Pancreas (tissue), 10 donors: ENCODE measurements at places on chromosomes 6 and 20. TPM values are rescaled to one million over a fixed set of nuclear protein-coding genes. Genes with fewer than 3 reads are reported as not detected.
A peak's percentile ranks its signal among the peaks of the same experiment; 100 is the strongest.

Gene WFDC6
- total RNA-seq = not detected

Gene ENPP4
- total RNA-seq = 10.0 TPM

Gene MACROD2
- total RNA-seq = 2.9 TPM

Gene PET117
- 6.1 TPM for total RNA-seq

Gene ZSCAN23
- total RNA-seq = 1.1 TPM

Gene PRKN
- total RNA-seq = 3.1 TPM

Gene SLC35D3
- 0.19 TPM for total RNA-seq

Gene GSTA2
- 114 TPM for total RNA-seq

Gene DNMT3B
- total RNA-seq = 3.2 TPM

DNA sequence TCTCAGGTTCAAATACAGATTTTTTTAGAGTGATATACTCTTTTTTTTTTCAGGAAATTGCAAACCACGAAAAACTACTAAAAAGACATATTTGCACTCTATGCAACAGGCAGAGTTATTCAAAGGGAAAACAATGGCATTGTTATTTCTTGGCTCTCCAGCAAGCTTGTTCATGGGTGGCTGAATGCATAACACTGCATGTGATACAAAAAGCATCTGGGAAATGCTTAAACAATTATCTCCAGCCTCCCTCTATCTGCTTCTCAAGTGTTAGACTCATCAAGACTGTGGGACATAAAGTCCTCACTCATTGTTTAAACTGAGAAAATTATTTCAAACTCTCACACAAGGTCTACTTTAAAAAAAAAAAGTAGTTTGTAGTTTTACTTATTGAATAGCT is 7.3 kb upstream of the COL12A1 start:
- no peak for DNase-seq

- no peak for DNase-seq
These were observed 22.1 kb downstream of the BACH2 start for GRCh38 chr6:90274451-90275030.

- DNase-seq = no peak
These were observed 2.8 kb downstream of the VARS1 start for GRCh38 chr6:31792761-31793171.

DNA sequence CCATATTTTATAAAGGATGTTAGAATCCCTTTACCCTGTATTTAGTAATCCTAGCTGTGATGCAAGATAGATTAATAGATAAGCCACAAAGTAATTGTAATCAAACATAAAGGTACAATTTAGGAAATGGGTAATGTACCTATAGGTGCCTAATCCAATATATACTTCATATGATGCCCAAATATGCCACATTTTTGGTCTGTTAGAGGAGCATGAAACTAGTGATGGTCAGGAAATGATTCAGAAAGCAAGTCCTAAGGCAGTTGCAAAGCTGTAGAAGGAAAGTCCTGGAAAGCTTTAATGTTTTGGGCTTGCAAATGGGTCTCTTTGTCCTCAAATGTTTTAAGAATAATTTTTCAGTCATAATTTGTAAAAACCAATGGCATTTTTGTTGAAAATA is 76.6 kb upstream of the PTPRK start:
- no peak for DNase-seq

- no peak for DNase-seq
These were observed 216.1 kb downstream of the LRFN2 start for GRCh38 chr6:40371095-40371494.

GRCh38 chr6:131443014-131443413 is 130.0 kb upstream of the ARG1 start:
- no peak for DNase-seq

- DNase-seq = no peak
These were observed 8.2 kb downstream of the DIDO1 start for GRCh38 chr20:62918147-62918546.

DNA sequence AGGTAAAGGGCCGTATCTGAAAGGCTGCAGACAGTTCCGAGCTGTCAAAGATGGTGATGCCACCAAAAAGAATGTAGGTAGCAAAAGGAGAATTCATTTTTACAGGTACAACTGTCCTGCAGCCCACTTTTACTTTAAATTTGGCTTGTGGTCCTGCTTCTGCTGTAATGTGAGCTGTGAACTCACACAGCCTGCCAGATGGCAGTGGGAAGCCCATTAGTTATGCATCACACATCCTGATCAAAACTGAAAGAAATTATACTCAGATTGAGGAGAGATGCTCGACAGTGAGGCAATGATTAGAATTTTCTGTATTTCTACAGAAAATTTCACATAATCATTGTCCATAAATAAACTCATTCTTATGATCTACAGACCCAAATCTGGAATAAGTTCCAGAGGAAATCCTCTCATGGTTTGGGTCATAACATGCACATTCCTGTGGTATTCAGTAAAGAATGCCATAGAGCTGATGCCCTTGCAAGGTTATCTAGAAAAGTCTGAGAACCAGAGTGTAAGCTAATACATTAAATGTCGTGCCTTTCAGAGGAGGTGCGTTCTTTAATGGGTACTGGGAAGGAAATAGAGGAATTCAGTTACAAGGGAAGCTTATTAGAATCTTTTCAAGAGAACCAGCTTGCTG is 23.9 kb upstream of the E2F3 start:
- no peak for DNase-seq

DNA sequence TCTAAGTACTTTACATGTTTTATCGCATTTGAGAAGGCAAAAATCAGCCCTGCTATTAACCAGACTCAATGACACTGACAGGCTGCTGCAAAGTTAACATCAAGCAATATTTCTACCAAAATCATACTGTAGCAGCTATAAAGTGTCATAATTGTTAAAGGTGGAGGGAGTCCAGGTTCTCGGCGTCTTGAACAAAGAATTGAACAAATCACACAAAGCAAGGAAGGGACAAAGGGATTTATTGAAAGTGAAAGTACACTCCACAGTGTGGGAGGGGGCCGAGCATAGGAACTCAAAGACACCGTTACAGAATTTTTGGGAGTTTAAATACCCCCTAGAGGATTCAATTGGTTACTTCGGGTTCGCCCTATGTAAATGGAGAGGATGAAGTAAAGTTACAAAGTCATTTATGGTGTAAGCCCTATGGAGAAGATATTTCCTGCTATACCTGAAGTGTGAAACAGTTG is 12.9 kb upstream of the ZNF391 start:
- no peak for DNase-seq

DNA sequence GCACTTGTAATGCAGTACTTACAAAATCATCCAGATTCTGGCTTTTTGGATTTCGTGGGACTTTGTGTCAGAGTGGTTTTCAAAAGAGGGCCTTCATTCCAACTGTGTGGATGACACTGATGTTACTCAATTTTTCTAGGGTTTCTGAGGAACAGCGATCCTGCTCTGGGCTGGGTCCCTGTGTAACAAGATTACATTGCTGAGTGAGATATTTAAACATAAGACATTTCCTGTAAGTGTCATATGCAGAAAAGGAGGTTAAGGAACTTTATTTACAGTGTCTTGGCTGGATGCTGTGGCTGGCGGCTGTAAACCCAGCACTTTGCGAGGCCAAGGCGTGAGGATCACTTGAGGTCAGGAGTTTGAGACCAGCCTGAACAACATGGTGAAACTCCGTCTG is 6.7 kb downstream of the ZFAND3 start:
- no peak for DNase-seq

- peak; percentile 46 for DNase-seq
These were observed 46.2 kb upstream of the ZNF184 start for GRCh38 chr6:27518881-27519795.

GRCh38 chr6:89972025-89972381 is 77.7 kb downstream of the GJA10 start:
- no peak for DNase-seq

GRCh38 chr6:127300411-127300810 is 33.7 kb downstream of the RNF146 start:
- no peak for DNase-seq

GRCh38 chr6:5486214-5486613 is 224.9 kb downstream of the FARS2 start:
- DNase-seq = no peak

DNA sequence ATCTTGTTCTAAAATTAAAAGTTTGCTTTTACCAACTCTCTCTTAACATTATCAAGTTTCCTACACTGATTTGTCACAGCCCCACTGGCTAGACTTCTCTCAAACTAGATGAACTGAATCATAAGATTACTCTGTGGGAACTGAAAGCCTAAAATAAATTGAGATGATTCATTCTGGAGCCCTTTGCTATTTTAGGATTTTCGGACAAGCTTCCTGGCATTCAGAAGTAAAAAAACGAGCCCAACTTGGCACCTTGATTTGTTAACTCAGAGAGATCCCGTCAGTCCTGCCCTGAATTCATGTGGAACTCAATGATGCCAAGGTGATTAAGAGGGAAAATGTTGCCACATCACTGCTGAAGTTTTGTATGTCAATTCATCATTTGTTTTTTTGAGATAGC is 122.0 kb upstream of the NRSN1 start:
- no peak for DNase-seq

GRCh38 chr20:57653546-57653900 is 33.3 kb upstream of the ZBP1 start:
- no peak for DNase-seq

DNA sequence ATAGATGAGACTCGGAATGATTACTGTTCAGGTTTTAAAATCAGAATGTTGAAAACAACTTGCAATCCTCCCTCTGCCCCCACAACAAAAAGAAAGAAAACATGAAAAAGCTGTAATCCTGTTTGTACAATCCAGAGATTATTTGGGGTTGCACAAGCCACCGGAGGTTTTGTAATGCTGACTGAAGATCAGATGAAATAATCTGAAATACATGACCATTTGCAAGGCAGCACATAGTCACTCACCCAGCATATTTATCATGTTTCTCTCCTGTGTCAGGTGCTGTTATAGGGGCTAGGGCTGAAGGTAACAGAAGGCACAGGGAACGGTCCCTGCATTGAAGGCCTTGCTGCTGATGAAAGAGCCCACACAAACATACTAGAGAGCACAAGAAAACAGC is 85.3 kb downstream of the SIM1 start:
- DNase-seq = no peak

- DNase-seq = peak; percentile 41
These were observed 225.1 kb downstream of the ERMARD start for GRCh38 chr6:169976301-169977081.

DNA sequence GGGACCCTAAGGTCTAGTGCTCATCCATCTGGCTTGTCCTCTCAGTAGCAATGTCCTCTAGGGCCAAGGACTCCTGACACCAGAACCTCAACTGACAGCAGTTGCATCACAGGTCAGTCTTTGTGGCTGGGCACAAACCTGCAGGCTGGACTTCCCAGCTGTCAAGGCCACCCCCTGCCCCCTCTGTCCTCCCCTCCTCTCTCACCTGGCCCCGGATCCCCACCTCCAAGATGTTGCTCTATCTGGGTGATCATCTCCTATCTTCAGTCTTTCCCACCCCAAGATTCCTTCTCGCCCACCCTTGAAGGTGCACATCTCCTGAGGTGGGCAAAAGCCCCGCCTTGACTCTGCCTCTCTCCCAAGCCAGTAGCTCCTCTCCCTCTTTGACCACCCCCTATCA is 131.8 kb upstream of the SRSF6 start:
- DNase-seq = no peak

DNA sequence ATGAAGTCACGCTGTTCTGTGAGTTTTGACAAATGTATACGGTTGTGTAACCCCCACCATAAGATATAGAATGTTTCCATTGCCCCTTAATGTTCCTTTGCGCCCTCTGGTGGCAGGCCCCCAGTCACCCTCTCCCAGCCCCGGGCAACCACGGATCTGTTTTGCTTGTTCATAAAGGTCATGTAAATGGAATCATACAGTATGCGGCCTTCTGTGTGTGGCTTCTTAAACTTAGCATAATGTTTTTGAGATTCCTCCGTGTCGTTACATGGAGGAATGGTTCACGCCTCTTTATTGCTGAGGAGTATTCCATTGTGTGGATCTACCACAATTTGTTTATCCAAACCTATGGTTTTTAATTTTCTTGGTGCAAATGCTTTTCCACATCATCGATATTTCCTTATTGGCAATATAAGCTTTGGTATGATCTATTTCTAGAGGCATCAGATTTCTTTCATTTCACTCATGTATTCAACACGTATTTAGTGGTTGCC is 28.4 kb downstream of the LYRM2 start:
- peak; percentile 75 for DNase-seq
